ENCODE measurements at places on chromosomes 4 and X.

- no peak for DNase-seq
Observed at GRCh38 chr4:144955104-144955503, 142.9 kb downstream of the ANAPC10 start.

DNA sequence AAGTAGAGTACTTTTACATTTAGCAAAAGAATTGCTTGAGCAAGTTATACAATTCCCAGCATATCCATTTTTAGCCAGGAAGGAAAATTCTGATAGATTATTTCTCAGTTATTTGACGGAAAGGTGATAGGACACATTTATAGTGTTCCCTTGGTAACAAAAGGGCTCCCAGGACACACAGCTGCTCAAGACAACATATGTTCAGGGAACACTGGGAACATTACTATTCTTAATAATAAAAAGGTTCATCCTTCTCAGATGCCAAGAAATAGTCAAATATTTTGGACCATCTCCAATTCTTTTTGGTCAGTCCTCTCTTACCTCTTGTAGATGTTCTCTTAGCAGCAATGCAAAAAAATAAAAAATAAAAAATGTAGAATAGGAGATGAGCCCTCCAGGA is 66.8 kb upstream of the SMAD1 start:
- DNase-seq, result no peak

GRCh38 chr4:115361781-115362180 is 248.4 kb upstream of the NDST4 start:
- no peak for DNase-seq

DNA sequence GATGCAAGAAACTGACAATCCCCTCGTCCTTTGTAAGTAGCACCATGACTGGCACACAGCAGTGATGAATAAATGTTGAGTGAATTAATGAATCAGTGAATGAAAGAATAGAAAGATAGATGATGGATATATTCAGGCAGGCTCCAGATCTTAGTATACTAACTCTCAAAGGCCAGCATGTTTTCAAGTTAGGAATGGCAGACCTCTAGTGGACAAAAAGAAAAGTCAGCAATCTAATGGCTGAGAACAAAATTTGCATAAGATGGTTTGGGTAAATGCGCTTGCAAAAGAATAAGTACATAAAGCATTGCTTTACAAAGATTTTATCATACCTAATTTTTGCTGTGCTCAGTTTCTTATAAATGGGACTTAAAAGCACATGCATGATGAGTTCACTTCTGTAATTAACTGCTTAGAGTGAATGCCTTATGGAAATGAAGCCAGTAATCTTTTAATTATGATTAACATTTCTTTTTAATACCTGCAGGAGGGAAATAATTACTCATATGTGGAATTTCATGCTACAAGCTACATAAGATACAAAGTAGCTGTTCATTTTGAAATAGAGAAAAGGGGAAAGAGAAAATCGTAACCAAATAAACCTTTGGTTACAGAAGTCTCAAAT is 126.9 kb upstream of the GPRIN3 start:
- peak; percentile 26 for DNase-seq

GRCh38 chr4:12724510-12724909 is 759.6 kb downstream of the RAB28 start:
- no peak for DNase-seq

DNA sequence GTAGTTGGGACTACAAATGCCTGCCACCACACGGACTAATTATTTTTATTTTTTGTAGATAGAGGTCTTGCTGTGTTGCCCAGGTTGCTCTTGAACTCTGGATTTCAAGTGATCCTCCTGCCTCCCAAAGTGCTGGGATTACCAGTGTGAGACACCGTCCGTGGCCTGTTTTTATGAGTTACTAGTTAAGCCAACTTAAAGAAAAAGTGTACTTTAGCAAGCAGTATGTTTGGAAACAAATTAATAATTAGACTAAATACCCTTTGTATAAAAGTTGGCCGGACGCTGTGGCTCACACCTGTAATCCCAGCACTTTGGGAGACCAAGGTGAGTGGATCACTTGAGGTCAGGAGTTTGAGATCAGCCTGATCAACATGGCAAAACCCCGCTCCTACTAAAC is 14.2 kb upstream of the PTPN13 start:
- DNase-seq, result no peak

DNA sequence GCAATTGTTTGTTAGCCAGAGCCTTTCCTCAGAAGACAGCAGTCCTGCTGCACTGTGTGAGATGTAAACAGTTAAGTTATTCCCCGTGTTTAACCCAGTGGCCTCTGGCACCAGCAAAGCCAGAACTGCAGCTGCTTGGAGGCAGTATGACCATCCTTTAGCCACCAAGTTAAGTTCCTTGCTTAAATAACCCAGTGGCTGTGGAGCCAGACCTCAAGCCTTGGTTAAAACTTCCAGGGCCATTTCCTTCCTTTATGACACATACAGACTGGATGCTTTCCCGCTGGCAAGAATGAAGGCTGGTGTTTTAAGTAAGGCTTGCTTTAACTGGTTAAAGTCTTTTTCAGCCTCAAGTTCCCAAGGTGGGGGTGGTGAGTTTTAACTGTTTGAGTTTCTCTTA is 379.8 kb downstream of the DCAF12L2 start:
- no peak for DNase-seq

DNA sequence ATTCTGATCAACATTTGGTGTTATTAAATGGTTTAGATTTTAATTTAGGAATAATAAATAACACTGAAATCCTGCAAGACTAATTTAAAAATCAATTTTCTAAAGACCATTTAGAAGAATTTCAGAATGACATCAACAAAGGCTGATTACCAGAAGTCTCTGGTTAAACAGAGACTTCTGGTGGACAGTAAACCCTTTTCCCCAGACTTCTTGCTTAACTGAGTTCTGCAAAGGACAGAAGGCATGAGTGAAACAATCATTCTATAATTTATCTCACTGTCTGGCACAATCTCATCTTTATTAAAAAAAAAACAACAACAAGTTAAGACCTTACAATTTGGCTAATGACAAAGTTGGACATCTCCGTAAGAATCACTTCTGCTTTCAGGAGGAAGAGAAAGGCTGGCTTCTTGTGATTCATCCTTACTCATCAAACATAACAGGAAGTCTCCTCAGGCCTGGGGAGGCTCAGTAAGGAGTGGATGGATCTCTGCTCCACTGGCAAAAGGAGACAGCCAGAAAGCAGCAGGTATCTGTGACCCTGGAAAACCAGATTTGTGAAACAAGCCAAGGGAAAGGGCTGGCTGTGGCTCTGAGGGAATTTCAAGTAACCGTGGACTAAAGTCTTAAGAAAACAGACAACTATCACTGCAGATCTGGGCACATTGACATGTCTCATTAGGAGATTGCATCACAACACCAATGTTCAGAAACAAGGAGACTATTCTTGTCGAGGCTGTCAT is 908 bp upstream of the TLR6 start:
- peak; percentile 29 for DNase-seq

DNA sequence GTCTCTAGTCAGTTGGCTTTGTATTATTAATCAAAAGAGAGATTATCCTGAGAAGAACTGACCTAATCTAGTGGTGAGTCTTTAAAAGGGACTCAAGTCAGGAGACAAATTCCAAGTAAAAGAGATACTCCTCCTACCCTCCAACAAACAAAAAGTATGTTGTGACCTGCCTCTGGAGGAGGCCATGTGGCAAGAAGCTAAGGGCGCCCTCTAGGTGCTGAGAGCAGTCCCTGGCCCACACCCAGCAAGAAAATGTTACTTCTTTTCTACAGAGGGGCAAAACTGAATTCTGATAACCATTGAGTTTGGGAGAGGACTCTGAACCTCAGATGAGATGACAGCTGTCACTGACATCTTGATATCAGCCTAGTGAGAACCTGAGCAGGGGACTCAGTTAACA is 953.6 kb upstream of the AGA start:
- no peak for DNase-seq
